ENCODE measurements at places on chromosomes 1 and 21. TPM values are rescaled to one million over a fixed set of nuclear protein-coding genes. Genes with fewer than 3 reads are reported as not detected.

DNA sequence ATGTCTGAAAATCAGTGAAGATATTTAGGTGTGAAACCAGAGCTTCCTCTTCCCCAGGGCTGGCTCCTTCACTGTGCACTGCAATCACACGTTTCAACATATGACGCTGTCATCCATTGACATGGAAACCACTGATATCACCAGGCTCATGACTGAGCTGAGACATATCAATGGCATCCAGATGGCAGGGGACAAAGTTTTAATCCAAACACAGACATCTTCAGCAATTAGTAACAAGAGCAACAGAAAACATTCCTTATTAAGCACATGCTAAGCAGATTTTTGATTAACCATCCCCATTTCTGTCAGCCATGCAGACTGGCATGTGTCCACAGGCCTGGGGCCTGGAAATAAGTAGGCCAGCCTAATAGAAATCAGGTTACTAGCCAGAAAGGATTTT lies 108.0 kb upstream of the ADAR start:
- no peak for DNase-seq

- DNase-seq, result peak; percentile 10
Measured at GRCh38 chr1:163320891-163321290, 863 bp upstream of the NUF2 start.

SLC44A5 gene
- polyA plus RNA-seq, result 9.6 TPM

OR2L8 gene
- not detected for polyA plus RNA-seq

- no peak for DNase-seq
Measured at GRCh38 chr1:92831368-92831761, 475 bp upstream of the RPL5 start.

DNA sequence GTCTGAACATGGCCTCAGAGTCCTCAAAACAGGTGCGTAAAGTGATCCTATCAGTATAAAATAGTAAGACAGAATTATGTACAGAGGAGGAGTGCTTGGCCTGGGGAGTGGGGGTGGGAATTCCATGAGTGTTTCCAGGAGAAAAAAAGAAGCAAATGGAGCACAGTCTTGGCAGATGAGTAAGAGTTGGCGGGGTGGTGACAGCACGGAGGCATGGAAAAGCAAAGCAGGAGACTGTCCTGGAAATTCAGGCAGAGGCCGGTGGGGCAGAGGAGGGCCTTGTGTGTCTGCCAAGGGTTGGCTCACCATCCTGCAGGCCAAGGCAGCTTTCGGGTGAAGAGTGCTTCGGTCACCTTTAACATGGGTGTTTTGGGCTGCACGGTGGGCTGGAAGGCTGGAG lies 63.4 kb downstream of the OPTC start:
- DNase-seq, result no peak

SLFNL1 gene
- polyA plus RNA-seq, result 0.58 TPM

DNA sequence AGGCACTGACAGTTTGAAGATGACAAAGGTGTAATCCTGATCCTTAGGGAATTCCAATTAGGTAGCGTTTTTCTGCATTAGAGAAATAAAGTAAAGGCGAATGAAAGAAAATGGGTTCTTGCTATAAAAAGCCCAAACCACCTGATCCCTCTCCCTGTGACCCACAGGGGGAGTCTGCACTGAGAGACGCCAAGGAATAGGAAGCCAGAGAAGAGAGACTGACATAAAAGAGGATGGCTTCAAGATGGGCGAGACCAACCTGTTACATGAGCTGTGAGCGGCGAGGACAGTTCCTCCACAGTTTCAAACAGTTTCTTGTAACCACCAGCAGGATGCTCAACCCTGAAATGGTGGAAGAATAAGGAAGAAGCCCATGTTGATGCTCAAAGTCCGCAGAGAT lies 1.4 kb downstream of the RPE65 start:
- DNase-seq, result no peak

- DNase-seq, result no peak
Measured at GRCh38 chr1:58738876-58739275, 39.0 kb upstream of the MYSM1 start.

- no peak for DNase-seq
Measured at GRCh38 chr21:17368748-17369363, 144.0 kb upstream of the CXADR start.

DNA sequence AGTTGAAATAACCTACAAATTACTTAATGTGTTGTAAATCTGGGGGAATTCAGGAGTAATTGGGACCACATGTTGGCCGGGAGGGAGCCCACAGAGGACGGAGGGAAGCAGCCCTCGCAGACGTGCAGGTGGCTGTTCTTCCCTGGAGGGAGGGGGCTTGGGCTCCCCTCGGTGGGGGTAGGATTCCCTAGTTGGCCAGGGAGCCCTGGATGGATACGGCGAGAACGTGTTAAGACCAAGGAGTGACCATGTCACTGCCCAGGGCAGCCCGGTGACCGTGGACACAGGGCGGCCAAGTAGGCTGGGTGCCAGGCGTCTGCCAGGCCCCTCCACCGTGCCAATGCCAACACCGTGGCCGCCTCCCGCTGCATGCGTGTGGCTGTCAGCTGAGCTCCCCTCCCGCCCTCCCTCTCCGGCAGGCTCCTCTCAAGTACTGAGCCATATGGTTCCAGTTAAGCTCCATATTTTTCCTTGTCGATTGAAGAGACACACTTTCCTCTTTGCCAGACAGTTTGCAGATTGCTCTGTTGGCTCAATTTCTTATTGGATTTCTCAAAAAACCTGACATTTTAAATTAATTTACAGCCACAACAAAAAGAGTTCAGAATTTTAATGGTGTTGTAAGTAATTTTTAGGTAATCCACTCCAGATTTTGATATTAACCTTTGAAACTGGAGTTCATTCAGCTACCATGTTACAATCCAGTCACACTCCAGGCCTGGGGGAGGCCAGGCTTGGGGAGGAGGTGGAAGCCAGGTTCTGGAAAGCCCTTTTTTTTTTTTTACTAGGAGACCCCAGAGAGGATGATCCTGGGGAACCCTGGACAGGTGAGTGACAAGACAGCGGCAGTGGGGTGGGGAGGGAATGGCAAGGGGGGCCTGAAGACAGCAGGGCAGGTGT lies 71.2 kb downstream of the CASZ1 start:
- peak; percentile 73 for DNase-seq

GRCh38 chr1:1782399-1783221 lies 4.3 kb upstream of the NADK start:
- DNase-seq, result no peak

DNA sequence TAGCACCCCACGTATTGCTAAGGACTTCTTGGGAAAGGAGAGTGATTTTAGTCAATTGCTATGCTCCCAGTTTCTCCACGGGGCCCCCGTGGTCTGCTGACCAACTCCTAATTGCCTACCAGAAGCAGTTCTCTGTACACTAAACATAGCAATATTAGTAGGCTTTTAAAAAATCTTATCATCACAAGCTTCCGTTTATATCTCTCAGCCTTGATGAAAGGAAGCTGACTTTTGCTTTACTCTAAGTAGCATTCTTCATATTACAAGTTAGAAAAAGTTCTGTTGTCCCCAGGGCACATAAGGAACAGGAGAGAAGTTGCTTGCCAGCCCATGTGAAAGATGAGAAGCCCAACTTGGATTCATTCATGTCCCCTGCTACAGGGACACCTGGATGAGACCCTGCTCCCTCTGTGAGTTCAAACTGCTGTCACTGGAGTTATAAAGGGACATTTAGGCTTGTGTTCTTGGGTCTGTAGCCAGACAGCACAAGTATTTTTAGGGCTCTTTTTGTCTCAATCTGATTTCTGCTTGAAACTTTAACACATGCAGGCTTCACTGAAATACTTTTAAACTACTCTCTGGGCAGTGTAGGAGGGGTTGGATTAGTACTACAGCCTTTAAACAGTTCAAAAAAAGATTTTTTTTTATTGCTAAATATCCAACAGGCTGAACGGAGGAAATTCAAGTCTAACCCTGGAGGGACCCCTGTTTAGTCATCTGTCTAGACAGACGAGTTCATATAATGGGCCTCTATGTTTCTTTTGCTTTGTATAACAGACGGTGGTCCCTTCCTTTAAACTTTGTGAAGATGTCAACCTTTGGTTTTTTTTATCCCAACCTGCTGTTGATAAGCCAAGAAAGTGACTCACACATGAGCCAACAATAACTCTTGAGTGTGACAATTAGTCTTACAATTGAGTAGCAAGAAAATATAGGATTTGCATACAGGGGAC lies 29.5 kb downstream of the TGFB2 start:
- DNase-seq, result no peak

GRCh38 chr1:197305925-197306324 lies 37.9 kb downstream of the CRB1 start:
- DNase-seq, result no peak

GRCh38 chr1:230681599-230681998 lies 32.3 kb downstream of the AGT start:
- DNase-seq, result peak; percentile 53

SLC45A3 gene
- polyA plus RNA-seq, result 10.5 TPM

DNA sequence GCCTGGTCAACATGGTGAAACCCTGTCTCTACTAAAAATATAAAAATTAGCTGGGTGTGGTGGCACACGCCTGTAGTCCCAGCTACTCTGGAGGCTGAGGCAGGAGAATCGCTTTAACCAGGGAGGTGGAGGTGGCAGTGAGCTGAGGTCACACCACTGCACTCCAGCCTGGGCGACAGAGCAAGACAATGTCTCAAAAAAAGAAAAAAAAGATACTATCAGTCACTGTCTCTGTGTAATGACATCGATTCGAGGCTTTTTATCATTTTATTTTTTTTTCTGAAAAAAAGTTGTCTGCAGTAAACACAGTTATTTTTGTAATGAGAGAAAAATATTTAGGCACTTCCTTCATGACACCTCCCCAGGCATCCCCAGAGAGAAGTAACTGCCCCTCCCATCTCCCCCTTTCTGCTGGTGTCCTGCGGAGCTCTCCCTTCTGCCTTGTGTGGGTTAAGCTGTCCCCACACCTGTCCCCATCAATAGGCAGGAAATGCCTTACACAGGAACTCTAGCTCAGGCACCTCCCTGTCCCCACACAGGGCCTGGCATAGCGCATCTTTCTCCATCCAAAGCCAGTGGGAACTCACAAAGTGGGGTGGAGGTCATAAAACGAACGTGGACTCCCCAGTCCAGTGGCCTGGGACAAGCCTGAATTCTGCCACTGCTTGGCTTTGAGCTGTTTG lies 132.0 kb downstream of the SYF2 start:
- no peak for DNase-seq

DNA sequence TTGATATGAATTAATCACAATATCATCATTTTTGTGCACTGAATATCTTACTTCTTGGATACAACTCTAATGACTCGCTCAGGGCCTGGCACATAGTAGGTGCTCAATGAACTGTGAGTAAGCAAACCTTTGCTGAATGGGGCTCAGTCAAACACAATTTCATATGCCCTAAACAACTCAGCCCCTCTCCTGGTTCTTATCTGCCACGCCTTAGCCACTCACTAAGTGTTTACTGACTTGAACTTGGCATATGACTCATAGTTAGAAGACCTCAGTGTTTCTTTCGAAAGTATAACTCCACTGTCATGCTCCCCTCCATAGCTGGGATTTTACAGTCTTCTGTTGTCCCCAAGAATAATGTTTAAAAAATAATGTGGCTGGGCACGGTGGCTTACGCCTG lies 4.8 kb upstream of the IFNLR1 start:
- DNase-seq, result no peak

DNA sequence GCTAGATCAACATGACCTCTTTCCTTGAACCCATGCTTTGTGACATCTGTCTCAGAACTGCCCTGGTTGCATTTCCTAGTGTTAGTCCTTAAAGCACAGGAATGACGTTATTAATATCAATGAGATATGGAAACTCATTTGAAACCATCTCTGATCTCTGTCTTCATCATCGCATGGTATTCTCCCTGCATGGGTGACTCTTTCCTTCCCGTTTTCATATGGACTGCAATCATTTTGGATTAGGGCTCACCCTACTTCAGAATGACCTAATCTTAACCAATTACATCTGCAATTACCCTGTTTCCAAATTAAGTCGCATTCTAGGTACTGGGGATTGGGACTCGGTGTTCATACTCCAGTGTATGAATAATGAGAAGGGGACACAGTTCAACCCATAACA lies 41.7 kb upstream of the DISC1 start:
- no peak for DNase-seq

NGF gene
- polyA plus RNA-seq, result 2.4 TPM

- no peak for DNase-seq
Measured at GRCh38 chr1:82948386-82948785, 1050.5 kb downstream of the TTLL7 start.
